ENCODE measurements at places on chromosomes 2 and 18.

GRCh38 chr2:18722101-18722500 is 132.7 kb upstream of the NT5C1B start:
- DNase-seq, result no peak

DNA sequence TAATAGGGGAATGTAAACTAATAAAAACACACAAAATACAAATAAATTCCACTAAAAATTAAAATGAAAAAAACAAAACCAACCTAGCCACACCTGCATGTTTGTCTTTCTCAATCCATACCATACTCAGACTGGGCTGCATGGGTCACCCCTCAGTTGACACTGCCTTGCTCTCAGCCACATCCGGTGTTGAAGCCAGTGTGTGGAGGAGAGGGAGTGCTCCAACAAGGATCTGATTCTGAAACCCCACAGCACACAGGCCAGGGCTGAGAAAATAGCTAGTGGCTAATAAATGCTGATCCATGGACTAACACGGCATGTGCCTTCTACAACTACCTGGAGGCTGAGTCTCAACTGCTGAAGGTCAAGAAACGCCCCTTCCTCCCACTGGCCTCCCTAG is 13.7 kb downstream of the RND3 start:
- no peak for DNase-seq

- DNase-seq, result no peak
Observed at GRCh38 chr2:199590321-199591203, 132.8 kb upstream of the SATB2 start.

GRCh38 chr2:144356402-144356801 is 163.5 kb downstream of the ZEB2 start:
- no peak for DNase-seq

DNA sequence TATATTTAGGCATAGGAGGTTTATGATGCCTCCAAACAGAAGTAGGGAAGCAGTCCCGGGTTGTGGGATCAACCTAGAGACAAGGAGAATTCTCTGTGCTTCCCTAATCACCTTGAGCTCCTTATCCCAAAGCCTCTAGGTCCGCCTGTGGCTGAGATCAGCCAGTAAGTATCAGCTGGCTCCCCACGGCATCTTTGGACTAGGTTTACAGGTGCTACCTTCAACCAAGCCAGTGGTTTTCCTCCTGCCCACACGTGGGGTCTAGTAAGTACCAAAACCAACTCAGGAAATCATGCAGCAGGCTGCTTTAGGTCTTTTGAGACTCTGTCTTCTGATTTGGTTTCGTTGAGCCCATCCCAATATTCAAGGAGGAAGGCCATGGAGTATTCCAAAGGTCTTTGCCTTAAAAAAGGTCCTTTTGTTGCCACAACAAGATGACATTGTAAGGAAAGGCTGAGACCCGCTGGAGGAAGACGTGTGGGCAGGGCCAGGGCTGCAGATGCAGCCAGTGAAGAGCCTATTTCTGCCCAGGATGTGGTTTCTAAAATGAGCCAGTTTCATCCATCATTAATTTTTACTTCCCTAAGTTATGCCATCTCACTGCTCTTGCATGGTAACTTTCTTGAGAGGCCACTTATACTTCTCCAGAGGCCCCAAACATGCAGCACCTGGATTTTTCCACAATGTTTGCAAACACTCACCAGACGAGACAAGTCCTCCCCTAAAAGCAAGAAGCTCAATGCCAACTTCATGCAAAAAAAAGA is 248.7 kb downstream of the RNF152 start:
- DNase-seq, result no peak

DNA sequence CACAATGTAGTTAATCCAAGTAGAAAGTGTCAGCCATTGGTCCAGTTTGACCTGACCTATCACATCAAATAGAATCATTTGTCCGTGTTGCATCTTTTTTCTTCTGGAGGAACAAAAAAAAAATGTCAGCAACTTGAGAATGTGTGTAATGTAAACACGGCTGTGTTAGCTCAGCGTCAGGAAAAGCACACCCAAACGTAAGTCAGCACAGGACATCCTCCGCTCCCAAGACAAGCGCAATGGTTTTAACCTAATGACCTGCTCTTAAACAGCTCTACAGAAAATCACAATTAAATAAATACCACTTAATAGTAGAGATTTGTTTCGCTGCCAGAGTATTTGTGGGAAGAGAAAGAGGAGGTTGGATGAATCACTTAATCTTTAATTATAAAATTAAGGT is 59.4 kb downstream of the OSR1 start:
- no peak for DNase-seq

DNA sequence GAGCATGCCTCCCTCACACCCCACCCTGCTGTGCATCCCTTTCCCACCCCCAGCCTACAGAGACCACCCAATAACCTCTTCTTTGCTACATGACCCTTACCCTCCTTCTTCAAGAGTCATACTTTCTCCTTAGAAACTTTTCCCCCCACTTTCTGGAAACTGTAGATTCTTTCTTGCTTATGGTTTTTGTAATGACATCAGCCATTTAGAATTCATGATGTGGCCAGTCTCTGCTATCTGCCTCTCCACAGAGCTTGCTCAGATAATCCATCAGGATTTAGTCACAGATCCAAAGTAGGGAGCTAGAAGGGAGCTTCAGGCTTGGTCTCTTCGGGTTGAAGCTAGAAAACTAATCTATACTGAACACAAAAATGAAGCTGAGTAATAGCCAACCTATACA is 36.5 kb downstream of the GALM start:
- no peak for DNase-seq

GRCh38 chr2:149739171-149739882 is 151.8 kb upstream of the MMADHC start:
- no peak for DNase-seq

DNA sequence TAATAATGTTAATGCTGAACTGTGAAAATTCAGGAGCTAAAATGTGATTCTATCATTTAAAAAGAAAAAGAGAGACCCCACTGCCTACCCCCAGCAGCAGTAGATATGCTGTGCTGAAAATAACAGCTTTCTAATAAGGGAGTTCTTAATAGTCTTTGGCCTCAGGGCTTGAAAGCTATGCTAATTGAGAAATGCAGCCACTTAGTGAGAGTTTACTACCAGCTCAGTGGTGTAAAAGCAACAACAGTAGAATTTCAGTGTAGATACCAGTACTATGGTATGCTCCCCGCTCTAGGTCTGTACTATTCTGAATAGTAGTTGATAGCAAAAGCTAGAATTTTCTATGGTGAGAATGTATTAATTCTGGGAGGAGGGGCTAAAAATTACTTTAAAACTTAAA is 303.1 kb upstream of the VWC2L start:
- DNase-seq, result no peak

DNA sequence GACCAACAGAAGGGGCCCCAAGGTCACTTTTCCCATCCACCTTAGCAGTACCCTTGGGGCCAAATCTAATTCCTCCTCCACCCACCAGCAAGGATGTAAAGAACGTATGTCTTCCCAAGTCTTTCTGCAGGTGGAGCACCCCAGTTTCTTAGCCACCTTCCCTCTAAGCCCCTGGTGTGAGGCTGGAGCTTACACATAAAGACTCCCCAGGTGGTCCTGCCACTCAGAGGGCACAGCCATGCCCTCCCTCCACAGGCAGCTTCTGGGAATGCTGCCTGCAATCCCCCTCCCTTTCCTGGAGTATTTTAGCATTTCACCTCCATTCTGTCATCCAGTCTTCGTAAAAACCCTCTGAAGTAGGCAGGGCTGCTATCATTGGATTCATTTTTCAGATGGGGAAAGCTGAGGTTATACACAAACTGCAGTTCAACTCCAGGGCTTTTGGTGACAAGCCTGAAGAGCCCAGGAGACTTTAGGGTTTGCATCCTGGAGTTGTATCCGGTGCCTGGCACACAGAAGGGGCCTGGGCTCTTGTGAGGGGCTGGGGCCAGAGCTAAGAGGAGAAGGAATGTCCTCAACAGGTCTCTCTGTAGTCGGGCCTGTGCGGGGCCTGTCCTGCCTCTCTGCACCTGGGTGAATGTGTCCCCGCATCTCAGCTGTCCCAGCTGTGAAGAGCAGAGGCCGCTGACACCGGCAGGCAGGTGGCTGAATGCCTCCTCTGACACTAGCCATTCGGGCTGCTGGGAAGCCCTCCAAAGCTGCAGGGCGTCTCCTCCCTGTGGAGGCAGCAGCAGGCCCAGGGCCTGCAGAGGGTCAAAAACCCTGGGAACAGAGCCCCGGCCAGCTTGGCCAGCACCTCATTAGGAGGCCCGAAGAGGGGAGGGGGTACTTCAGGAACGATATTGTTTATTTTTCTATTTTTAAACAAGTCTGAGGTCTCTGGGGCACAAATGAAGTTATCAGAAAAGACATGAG is 27.6 kb downstream of the CIB4 start:
- DNase-seq, result no peak

- no peak for DNase-seq
Observed at GRCh38 chr2:201769666-201770373, 10.9 kb downstream of the ALS2 start.

- peak; percentile 62 for DNase-seq
Observed at GRCh38 chr2:204027091-204027490, 90.5 kb downstream of the ICOS start.

Data from CD4-positive, alpha-beta T cell treated with Interleukin-15 for 4 hours (primary cell).